ENCODE measurements at places on chromosomes 1 and 21. TPM values are rescaled to one million over a fixed set of nuclear protein-coding genes. Genes with fewer than 3 reads are reported as not detected.

Gene AMPD2
- total RNA-seq: 119 TPM

Gene ZNF593OS
- total RNA-seq: not detected

Gene FCRL4
- not detected for total RNA-seq

Gene APCS
- total RNA-seq: not detected

Gene NTMT2
- total RNA-seq: not detected

Gene ZFP69B
- total RNA-seq: 18.5 TPM

- no peak for DNase-seq
- peak overlapping the region; percentile 93 for H3K27ac ChIP-seq
- H3K4me3 ChIP-seq: peak overlapping the region; percentile 76
Observed at GRCh38 chr1:201469645-201470074, 672 bp upstream of the PHLDA3 start.

DNA sequence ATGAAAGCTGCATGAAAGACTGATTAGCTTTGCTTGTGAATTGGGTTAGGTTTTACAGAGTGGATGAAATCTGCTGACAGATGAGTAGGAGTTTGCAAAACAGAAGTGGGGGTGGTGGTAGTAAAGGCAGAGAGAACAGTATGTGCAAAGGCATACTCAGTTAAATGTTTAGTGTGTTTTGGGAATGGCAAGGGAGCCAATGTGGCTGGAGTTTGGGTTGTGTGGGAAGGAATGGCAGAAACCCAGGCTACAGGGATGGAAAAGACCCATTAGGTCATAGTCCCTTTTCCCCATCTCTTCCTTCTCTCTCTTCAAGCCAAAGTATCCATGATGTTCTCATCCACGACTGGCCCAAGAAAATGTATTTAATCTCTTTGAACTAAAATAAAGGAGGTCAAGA is 362.2 kb upstream of the LYPLAL1 start:
- no peaks in the 10 kb centered on the region for H3K36me3 ChIP-seq
- peaks cover 51% of the 10 kb centered on the region for H3K27me3 ChIP-seq
- no peak overlapping the region for H3K4me3 ChIP-seq
- no peaks in the 10 kb centered on the region for H3K4me1 ChIP-seq
- H3K27ac ChIP-seq: no peak overlapping the region

DNA sequence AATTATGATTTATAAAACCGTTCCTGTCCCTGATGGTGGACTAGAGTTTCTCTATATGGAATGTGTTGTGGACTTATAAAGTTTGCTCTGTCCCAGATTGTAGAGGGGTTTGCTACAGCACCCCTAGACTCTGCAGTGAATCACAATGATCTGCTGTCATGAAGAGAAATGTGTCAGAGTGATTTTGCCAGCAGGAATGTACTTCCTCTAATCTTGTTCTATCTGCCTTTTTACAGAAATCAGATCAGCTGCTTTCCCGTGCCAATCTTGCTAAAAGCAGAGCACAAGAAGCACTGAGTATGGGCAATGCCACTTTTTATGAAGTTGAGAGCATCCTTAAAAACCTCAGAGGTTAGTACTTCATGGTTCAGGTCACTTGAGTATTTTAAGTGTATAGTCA is 52.0 kb downstream of the LAMC2 start:
- H3K4me1 ChIP-seq: peaks cover 19% of the 10 kb centered on the region
- H3K27me3 ChIP-seq: no peaks in the 10 kb centered on the region
- H3K4me3 ChIP-seq: no peak overlapping the region
- no peaks in the 10 kb centered on the region for H3K36me3 ChIP-seq

GRCh38 chr1:27136236-27136551 is 18.7 kb downstream of the SLC9A1 start:
- H3K36me3 ChIP-seq: no peaks in the 10 kb centered on the region
- H3K4me1 ChIP-seq: no peaks in the 10 kb centered on the region
- H3K27me3 ChIP-seq: no peaks in the 10 kb centered on the region
- DNase-seq: no peak
- no peak overlapping the region for H3K27ac ChIP-seq

DNA sequence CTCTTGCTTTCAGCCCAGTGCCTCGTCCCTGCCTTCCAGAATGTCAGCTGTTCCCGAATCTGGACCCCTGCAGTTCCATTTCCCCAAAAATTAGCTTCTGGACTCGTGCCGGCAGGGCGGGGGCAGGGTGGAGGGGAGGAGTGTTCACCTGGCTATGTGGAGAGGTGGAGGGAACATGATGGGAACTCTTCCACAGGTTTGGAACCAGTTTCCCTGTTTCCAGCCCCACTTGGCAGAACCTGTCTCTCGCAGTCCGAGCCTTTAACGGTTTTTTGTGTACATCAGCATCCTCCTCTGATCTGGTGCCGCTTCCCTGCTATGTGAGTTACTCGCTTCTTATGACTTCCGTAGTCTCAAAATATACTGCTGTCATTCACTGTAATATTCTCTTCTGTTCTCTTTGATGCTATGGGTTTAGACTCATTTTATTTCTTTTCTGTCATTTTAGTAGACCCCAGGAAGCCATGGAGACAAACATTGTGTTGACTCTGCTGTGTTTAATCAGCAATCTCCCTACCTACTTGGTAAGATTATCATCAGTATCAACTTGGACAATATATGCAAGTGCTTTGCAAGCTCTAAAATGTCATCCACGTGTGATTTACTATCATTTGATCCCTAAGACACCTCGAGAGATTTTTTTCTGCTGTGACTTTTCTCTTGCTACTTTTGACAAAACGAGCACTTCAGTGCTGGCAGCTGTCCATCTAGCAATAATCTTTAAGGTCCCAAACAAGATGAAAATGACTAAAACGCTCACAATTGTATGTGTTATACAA is 33.3 kb upstream of the HNRNPU start:
- H3K4me3 ChIP-seq: no peak overlapping the region
- no peak overlapping the region for H3K27ac ChIP-seq
- H3K36me3 ChIP-seq: no peaks in the 10 kb centered on the region
- no peaks in the 10 kb centered on the region for H3K27me3 ChIP-seq
- H3K4me1 ChIP-seq: no peaks in the 10 kb centered on the region
- no peak for DNase-seq

DNA sequence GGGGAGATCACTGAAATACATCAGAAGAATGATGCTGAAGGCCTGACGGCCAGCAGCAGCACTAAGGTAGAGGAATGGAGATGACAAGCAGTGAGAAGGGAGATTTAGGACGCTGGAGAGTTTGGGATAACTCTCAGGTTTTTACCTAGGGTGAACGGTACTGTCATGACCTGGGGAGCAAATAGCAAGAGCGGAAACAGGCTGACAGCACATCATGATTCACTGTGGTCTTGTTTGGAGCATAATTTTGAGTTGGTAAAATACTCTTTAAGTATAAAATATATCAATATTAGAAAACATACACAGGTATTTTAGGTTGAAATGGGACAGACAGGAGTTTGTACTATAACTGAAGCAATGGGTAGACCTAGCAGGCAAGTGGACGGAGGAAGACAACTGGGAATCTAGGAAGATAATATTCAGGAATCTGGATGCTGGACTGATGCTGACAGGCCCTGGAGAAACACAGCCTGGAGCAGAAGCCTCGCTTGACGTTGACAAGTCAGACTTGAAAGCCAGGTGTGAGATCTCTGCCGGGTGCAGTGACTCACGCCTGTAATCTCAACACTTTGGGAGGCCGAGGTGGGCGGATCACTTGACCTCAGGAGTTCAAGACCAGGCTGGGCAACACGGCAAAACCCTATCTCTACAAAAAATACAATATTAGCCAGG is 33.3 kb downstream of the ALG14 start:
- no peak for DNase-seq
- no peaks in the 10 kb centered on the region for H3K36me3 ChIP-seq
- H3K27me3 ChIP-seq: no peaks in the 10 kb centered on the region
